ENCODE measurements at places on chromosomes 11 and 22.

DNA sequence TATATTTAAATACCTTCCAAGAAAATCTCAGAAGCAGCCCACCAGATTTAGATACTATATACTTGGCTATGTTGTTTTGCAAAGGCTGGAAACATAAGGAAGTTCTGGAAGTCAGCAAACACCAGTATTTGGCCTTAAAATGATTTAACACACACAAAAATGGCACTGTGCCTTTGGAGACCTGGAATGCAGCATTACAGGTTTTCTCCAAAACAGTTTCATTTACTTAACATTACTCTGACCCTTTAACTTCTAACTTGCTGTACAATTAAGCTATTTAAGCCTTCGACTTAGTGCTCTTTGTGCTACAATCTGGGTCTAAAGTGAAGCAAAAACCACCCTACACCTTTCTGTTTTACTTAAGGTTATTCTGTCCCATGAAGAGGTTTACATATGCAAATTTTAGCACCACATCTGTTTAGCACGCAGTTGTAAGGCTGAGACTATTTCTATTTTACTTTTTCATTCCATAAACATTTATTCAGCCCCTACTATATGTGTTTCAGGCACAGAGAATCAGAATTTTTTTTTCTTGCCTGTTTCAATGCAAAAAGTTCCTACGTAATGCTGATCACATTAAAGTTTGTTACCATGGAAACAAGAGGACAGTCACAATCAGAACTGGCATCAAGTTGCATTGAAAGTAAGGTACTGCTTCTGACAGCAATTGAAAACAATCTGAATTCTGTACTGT is 70.3 kb downstream of the MAML2 start:
- DNase-seq: peak; percentile 27

DNA sequence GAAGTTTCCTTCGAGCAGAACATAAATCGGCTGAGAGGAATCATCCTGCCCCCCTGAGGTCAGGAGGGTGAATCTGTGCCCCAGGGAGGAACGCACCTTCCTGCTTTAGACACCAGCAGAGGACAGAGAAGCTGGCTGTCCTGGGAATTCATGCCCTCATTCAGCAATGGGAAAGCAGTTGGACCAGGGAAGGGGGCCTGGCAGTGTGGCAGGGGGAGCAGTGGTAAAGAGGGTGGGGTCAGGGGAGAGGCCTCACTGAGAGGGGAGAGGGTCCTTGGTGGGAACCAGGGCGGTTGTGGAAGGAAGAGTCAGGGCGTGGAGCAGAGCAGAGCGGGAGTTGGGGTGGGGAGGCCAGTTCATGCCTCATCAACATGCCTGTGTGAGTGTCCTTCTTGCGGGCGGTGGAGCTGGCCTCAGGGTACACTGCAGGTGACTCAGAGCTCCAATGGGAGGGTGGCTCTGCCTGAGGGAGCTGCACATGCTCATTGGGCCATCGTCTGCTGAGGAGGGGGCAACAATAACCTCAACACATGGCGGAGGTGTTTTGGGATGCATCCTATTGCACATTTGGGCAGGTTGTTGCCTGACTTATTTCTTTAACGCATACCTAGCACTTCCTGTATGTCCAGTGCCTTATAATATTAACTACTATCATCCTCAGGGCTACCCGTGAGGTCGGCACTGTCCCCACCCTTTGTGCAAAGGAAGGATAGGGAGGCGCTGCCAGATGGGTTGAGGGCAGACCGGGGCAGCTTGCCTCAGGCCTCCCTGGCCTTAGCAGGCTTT is 23.2 kb downstream of the MED15 start:
- DNase-seq: no peak

- no peak for DNase-seq
Observed at GRCh38 chr11:118060869-118061268, 16.0 kb upstream of the TMPRSS4 start.

GRCh38 chr22:23187871-23188700 is 7.8 kb downstream of the BCR start:
- no peak for DNase-seq

DNA sequence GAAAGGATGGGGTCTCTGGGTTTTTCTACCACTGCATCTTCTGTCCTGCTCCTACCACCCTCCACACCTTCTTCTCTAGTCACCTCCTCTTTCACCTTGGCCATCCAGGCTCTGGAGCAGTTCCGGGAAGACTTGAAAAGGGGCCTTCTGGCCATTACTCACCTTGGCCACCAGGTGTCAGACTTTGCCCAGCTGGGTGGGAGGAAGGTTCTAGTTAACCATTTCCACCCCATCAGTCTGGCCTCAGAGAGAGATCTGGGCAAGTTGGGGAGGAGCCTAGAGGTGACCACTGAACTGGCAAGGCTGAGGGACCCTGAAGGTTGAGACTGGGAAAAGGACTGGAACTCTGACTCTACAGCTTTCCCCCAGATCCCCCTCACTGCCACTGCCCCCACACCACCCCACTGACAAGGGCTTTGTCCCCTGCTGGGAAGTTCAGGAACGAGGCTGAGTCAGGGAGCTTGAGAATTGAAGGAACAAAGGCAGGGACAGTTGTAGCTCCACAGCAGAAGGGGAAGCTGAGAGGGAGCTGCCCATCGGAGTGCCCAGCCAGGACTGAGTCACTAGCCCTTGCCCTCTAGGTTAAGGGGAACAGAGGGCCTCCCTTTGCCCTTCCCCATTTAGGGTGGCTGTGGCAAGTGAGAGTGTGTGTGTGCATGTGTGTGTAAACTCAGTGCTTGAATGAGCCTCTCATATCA is 3.7 kb upstream of the POLD4 start:
- peak; percentile 81 for DNase-seq

DNA sequence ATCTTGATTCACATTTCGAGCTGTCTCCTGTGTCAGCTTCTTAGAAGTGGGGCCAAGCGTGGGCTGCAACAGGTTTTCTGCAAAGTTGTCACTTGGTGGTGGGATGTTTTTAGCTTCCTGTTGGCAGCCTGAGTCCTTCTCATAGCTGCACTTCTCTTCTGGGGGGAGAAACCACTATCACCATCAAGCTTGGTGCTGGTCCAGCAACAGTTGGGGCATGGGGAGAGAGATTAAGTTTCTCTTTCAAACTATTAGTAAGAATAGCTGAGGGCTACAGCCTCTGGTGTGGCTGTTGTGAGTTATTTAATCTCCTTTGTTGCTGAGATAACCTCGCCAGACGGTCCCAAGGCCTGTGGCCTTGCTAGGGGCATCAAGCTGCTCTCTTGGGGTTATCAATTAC is 123.3 kb upstream of the CRYBB3 start:
- peak; percentile 76 for DNase-seq

DNA sequence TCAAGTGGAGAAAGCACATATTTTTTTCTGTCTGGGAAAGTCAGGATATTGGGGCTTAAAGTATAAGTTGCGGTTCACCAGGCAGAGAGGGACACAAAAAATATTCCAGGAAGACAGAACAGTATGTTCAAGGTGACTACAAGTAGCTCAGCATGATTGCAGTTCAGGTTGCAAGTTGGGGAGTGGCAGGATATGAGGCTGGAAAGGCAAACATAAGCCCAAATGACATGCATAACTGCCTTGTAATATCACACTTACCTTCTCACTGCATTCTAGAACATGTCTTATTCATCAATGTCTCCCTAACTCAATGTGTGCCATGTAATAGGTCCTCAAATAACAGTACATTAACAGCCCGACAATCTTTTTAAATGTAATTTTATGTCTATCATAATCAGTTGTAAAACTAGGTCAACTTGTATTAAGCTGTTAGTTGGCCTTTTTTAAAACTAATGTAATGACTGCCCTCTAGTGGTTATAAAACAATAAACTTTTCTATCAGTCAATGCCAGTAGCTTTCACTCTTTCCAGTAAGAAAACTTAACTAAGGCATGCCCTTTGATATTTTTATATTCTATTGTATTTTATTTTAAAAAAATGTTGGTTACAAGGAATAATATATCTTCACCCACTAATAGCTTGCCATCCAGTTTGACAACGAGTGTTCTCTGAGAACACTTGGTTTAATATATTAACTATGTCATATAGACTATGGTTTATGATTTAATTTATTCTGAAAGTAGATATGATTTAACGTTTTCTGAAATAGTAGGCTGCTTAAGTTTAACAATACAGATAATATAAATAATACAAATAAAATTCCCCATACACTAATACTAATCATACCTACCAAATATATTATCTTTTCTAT is 39.4 kb upstream of the CFAP300 start:
- DNase-seq: peak; percentile 37

- DNase-seq: no peak
Observed at GRCh38 chr11:1559111-1559951, 12.7 kb downstream of the DUSP8 start.

- no peak for DNase-seq
Observed at GRCh38 chr11:76026281-76026680, 180.0 kb downstream of the WNT11 start.

DNA sequence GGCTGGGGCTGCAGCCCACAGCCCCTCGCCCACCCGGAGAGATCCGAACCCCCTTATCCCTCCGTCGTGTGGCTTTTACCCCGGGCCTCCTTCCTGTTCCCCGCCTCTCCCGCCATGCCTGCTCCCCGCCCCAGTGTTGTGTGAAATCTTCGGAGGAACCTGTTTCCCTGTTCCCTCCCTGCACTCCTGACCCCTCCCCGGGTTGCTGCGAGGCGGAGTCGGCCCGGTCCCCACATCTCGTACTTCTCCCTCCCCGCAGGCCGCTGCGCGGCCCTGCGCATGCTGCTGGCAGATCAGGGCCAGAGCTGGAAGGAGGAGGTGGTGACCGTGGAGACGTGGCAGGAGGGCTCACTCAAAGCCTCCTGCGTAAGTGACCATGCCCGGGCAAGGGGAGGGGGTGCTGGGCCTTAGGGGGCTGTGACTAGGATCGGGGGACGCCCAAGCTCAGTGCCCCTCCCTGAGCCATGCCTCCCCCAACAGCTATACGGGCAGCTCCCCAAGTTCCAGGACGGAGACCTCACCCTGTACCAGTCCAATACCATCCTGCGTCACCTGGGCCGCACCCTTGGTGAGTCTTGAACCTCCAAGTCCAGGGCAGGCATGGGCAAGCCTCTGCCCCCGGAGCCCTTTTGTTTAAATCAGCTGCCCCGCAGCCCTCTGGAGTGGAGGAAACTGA is 731 bp downstream of the GSTP1 start:
- peak; percentile 33 for DNase-seq

DNA sequence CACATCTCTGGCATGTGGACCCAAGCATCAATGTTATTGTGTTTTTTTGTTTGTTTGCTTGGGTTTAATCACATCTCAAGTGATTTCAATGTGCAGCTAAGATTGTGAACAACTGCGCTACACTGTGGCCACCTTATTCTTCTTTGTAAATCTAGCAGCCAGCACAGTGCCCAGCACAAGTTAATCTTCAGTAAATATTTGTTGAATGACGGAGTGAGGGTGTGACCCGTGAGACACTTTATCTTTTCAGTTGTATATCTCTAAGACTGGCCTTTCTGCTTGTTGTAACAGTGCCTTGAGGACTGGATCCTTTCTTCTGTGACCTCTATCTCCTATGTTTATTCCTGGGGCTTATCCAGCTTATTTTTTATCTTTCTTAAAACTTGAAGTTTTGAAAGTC is 21.4 kb upstream of the AMOTL1 start:
- no peak for DNase-seq

DNA sequence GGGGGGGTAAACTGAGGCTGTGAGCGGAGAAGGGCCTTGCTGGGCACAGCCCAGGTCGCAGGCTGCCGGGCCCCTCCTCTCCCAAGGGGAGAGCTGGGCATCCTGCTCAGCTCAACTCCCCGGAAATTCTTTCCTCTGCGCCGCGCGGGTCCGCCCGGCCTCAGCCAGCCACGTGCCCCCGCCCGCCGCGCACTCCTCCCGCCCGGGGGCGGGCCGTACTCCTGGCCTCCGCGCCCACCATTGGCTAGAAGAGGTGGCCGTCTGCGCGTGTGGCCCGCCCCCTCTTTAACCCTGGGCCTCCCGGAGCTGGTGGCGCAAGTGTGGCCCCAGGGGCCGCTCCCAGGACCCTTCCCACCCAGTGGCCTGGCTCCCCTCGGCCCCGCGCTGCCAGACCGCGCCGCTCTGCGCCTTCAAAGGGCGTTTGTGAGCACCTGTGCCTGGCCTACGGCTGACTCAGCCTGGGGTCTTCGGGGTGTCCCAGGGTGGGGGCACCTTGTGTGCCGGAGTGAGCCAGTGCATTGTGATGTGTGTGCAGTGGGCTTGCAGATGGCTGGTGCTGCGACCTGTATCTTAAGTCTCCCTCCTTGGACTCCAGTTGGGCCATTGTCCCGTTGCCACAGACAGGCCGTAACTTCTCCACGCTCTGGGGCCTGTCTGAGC is 2.0 kb downstream of the MRGPRF start:
- DNase-seq: peak; percentile 30

- peak; percentile 51 for DNase-seq
Observed at GRCh38 chr22:44180706-44181032, at the start of gene PARVG. TSS of gene PARVG (plus strand) at chr22:44180925. CDS start at chr22:44183330, 2,405 bp downstream.

- no peak for DNase-seq
Observed at GRCh38 chr11:107587306-107587979, 3.5 kb upstream of the ELMOD1 start.

- no peak for DNase-seq
Observed at GRCh38 chr22:50701076-50701419, 28.4 kb downstream of the SHANK3 start.

DNA sequence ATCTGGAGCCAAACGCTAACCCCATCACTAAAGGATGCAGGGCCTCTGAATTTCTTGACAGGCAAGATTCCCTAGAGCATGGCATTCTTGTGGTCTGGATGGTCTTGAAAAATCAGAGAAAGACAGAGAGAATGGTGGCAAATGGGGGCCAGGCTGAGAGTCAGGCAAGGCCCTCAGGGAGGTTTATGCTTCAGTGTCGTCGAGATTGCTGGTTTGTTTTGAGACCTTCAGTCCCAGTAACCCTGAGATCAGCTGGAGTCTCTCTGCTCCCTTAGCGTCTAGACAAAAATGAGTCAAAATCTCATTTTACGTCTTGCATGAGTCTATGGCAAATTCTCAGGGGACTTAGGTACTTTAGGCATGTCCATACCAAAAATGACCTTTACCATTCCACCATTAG is 539.3 kb downstream of the SOX6 start:
- no peak for DNase-seq

- DNase-seq: no peak
Observed at GRCh38 chr11:76747153-76747914, 35.8 kb upstream of the TSKU start.

DNA sequence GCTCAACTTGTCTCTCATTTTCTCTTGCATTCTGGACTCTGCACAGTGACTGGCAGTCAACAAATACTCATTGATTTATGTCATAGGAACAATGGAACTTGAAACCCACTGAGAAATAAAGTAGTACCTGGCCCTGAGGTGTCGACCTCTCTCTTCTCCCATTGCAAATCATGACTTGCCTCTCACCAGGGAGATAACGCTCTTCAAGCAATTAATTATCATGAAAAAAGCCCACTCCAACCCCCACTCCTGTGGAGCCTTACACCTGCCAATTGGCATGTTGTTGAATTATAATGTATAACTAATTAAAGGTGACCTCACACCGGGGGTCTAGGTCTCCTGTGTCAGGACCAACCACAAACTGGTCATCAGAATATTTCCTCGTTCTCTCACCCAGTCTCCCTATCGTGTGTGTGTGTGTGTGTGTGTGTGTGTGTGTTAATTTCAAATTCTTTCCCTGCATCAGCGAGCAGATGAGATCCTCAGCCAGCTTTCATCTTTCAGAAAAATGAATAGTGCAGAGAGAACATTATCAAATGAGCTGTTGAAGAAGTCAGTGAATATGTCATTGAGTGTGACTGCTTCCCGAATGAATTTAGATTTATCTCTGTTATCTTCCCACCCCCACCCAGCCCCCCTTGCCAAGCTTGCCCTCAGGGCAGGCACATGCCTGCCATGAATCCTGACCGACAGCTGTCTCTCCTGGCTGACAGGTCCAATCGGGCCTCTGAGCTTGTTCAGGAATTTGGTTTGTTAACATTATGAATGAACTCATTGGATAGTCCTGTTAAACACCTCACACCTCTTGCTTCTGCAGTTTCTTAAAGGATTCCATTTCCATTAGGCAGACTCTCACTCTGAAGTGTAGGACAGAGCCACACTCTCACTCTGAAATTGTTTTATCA is 357.4 kb downstream of the INSC start:
- DNase-seq: no peak
